ENCODE measurements at places on chromosomes 5 and 9.

DNA sequence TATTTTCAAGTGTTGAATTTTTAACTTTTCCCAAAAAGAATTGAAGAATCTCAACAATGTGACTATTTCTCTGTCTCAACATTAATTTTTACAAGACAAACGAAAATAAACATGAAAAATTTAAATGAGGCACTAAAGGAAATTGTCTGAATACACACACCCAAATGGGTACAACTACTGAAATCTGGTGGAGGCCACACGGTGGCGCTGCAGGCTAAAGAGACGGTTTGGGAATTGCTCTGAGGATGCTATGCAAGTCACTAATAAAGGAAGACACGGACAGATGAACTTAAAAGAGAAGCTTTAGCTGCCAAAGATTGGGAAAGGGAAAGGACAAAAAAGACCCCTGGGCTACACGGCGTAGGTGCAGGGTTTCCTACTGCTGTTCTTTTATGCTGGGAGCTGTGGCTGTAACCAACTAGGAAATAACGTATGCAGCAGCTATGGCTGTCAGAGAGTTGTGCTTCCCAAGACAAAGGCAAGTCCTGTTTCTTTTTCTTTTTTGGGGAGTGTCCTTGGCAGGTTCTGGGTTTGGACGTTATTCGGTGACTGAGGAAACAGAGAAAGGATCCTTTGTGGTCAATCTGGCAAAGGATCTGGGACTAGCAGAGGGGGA lies at the start of gene PCDHB10:
PCDHB10 (plus strand) TSS at position 244 of the 616 bp plus-strand sequence; CDS start at position 444, 200 bp downstream.
- no peak for DNase-seq

GRCh38 chr5:133779828-133780475 lies 167.6 kb upstream of the FSTL4 start:
- no peak for DNase-seq

DNA sequence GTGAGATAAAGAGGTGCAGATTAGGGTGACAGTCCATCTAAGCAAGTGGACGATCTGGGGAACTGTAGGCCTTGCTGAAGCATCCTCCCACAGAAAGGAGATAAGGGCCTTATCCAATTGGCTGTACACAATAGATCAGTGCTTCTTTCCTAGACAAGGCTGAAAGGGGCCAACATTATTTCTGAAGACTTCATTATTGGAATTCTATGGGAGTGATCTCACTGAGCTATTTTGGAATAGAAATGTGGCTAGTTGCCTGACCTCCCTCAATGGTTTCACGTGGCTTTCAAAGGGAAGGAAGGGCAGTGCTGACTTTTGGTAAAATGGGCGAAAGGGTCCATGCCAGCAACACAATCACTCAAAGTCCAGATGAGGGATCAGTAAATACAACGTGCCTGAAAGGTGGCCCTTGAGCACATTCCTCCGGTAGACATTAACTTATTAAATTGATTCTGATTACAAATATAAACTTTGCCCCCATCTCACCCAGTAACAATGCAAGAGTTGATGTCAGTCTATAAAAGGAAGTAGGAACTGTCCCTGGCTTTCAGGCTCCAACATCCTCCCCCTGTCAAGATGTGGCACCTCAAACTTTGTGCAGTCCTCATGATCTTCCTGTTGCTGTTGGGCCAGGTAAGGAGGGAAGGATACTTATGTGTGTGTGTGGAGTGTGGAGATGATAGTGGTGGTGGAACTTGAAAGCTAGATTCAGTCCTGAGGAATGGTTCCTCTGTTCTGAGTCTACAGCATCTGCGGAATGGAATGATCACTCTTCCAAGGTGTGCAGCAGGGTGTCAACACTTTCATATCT lies at the start of gene LEAP2:
LEAP2 (plus strand) TSS at position 550 of the 811 bp plus-strand sequence; CDS start at position 577, 27 bp downstream.
- DNase-seq, result no peak

DNA sequence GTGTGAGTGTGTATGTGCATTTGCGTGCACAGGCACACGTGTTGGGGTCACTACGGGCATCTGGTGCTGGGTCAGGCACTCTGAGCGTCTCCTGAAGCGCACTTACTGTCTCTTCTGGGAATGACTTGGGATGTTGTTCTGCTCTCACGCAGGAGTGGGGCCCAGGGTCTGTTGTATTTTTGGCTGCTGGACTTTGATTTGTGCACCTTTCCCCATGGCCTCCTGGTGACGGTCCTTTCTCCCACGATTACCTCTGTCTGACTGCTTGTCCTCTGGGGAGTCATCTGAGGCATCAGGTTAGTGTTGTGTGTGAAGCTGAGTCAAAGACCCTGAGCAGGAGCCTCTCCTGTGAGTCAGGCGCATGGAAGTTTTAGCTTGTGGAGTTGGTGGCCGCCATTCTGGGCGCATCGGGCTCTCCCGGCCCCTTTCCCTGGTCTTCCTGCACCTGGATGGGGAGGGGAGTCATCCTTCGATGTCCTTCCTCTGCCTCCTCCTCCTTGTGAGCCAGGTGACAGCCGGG lies 62.1 kb downstream of the RXRA start:
- DNase-seq, result no peak

DNA sequence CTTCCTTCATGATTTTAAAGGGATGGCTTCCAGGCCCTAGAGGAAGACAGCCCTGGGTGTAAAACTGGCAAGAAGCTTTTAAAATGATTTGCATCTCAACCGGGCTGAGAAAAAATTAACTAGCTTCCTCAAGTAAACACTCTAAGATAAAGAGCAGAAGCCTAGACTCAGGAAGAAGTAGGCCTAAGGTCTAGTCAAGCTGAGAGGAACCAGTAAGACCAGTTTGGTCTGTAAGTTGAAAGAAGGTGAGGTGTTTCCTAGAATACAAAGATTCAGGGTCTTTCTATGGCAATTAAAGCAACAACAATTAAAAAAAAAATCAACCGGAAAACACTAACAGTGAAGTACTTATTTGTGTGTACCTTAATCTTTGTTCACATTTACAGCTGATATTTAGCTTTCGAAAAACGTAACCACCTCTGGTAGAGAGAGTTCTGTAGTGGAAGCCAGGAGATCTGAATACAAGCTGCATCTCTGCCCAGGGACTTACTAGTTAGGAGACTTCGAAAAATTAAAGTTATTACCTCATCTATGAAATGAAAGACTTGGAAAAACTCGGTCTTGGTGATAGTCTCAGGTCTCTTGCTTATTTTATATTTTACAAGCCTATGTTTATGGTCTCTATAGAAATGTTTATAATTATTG lies 75.7 kb downstream of the TUSC1 start:
- no peak for DNase-seq

DNA sequence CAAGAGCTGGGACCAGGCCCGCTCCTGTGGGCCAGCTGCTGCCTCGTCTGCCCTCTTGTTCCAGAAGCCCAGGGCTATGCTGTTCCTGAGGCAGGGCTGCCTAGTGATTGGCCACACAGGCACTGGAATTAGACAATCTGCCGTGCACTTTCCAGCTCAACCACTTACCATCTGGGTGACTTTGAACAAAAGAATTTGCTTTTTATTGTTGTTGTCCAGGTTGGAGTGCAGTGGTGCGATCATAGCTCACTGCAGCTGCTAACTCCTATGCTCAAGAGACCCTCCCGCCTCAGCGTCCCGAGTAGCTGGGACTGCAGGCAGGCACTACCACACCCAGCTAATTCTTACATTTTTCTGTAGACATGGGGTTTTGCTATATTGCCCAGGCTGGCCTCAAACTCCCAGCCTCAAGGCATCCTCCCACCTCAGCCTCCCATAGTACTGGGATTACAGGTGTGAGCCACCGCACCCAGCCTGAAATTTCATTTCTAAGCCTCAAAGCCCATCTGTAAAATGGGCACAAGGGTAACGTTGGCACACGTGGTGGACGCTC lies 1.2 kb upstream of the NEK6 start:
- DNase-seq, result no peak

- DNase-seq, result no peak
These were observed 181.1 kb upstream of the ISL1 start for GRCh38 chr5:51202161-51202560.

GRCh38 chr5:73918791-73919221 lies 292.8 kb downstream of the ARHGEF28 start:
- DNase-seq, result no peak

GRCh38 chr9:109468927-109469326 lies 29.2 kb downstream of the PTPN3 start:
- DNase-seq, result no peak

- DNase-seq, result no peak
These were observed 406.6 kb upstream of the TNC start for GRCh38 chr9:115524453-115525059.

DNA sequence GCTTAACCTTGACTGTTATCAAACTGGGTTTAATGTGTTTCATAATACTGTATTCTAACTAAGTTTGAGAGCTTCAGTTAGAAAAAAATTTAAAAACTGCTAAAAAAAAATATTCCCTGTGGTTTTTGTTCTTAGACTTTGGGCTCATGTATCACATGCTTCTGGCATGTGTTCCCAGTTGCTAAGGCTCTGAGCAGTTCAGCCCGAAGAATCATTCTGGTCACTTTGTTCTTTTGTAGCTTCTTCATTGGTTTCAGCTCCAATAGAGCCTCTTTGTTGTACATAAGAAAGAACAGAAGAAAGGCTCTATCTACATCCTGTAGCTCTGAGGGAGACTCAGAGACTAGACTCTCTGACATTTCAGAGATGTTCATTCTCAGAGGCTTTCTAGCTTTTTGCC lies 25.6 kb downstream of the KCNN2 start:
- no peak for DNase-seq

GRCh38 chr5:66595756-66596635 lies at the start of gene MAST4:
MAST4 (plus strand) TSS chr5:66596393; CDS start chr5:66596656, 263 bp downstream.
- no peak for DNase-seq

DNA sequence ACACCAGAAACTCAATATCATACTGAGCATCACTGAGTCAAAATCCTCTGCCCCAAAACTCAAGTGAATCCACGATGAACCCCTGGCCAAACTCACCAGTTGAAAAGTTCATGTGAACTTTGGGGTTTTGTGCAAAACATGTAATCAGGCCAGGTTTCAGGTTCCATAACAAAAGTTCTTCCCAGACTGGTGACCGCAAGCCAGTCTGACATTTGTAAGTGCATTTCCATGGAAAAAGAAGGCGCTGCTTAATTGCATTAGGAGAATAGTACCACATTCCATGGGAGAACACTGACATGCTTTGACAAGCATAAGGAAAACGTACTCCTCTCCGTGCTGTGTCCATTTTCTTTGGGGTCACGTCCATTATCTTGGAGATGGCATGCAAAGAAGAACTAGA lies 567.0 kb downstream of the BNC2 start:
- DNase-seq, result no peak

DNA sequence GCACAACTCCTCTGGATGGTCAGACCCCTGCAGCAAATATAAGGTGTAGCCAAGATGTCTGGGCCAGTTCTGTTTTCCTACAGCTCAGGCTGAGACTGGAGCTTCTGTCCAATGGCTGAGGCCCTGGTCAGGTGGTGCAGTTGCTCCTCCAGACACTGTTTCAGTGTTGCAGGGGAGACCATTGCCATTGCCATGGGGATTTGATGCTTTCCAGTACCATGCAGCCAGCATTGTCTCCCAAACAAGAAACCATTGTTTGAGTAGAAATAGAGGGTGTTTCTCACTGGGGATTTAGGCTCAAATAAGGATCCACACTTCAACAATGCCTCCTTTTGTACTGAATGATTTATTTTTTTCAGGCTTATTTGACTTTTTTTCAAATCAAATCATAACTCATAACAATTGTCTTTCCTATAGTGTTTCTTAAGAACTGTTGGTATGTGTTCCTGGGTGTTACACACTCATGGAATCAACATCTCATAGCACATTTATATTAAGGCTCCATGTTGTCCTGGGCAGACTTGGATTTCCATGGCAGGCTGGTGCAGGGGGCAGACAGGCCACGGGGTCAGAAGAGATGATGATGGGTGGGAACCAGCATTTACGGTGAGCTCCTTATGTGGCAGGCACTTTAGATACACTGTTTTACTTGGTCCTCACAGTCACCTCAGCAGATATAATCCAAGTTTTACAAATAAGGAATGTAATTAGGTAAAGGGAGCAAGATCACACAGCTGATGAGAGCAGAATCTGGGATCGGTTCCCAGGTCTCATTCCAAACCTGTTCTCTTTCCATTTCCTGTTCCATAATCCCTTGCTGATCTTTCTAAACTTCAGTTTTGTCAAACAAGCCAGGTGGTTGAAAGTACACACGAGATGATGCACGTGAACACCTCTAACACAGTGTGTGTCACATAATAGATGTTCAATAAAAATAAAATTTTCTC lies 95.9 kb upstream of the GNAQ start:
- DNase-seq, result no peak

DNA sequence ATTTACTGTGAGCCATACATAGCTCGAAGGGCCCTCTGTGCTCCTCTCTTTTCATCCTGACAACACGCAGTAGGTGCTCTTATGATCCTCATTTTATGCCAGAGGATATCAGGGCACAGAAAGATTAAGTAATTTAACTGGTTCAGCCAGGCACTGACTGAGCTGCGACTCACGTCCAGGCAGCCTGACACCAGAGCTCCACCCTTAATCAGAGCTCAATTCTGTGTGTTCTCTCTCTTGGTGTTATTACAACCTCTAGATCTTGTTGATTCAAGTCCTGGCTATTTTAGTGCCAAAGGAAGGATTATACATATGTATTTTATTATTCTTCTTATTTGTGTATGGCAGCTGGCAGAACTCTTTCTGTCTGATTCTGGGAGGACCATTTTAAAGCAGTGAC lies 59.7 kb downstream of the OSMR start:
- DNase-seq, result no peak

- DNase-seq, result no peak
These were observed 45.5 kb upstream of the GPBP1 start for GRCh38 chr5:57128325-57128724.

DNA sequence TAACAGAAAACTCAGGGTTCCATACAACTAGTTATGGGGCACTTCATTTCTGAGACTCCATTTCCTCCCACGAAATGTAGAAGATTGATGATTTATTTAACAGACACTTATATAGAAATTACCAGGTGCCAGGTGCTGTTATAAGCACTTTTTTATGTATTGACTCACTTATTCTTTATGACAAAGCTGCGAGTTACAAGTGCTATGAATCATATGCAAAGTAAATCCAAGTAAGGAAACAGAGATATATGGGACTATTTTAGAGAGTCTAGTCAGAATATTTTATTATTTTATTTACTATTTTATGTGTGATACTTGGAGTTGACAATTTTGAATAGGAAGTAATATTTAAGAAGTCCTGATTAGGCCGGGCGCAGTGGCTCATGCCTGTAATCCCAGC lies 822.8 kb upstream of the C9orf72 start:
- no peak for DNase-seq

GRCh38 chr5:23445573-23445972 lies 61.8 kb upstream of the PRDM9 start:
- DNase-seq, result no peak

DNA sequence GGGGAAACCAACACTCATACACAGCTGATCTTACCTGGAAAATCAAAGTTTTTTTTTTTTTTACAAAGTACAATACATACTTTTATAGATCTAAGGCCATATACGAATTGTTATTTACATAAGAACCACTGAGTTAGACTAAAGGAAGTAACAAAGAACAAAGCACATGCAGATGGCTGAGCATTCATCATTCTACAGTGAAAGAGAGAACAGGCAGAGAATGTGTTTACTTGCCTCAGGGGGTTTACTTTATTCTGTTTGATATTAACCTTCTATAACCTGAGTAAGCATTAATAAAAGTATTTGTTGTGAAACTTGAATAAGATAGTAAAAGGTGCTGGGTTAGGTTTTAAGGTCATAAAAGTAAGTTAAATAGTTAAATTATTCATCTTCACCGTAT lies 54.7 kb downstream of the SLC38A9 start:
- DNase-seq, result no peak

All from AG04449 (cell line).